ENCODE measurements at places on chromosomes 3 and 15.

DNA sequence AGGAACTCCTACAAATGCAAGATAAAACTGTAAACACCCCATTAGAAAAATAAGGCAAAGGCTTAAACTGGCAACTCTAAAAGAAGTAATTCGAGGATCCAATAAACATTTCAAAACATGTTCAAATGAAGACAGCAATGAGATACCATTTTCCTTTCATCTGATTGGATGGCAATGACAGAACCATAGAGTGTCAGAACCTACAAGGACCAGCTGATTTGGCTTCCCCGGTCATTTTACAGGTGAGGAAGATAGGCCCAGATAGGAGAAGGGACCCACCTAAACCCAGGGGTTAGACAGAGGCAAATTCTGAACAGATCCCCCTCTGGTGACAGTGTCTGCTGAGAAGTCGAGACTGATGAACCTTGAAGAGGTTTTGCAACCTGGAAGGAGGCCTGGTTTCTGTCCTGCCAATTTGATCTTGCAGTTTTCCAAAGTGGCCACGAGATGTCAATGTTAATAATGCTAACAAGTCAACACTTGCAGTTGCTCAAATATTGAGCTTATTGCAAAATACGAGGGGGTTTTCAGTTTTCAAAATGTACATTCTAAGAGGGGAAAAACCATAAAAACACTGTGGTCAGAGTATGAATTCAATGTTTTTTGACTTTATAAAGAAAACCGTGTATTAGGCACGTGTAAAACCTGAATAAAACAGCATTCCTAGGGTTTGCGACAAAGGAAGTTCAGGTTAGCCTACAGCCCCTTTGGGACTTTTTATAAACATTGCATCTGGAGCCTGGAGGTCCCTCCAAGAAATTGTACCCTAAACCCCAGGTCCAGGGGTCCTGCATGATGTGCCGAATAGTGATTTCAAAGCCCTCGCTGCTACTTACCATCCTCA is 21.5 kb downstream of the CFAP161 start:
- peak; percentile 55 for DNase-seq

DNA sequence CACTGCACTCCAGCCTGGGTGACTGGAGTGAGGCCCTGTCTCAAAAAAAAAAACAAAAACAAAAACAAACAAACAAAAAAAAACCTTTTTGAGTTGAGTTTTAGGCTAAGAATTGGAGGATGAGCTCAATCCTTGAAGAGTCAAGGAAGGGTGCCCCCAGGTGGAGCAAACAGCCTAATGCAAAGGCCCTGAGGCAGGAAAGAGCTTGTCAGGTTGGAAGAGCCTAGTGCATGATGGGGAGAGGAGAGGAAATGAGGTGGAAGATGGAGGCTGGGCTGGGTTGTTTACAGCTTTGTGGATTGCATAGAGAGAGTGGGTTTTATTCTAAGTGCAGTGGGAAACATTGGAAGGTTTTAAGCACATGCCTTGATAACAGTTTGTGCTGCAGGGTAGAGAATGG is 2.1 kb upstream of the SNX22 start:
- DNase-seq: no peak

GRCh38 chr3:134232151-134232550 is 18.5 kb downstream of the RYK start:
- no peak for DNase-seq

GRCh38 chr3:119741657-119742590 is 39.1 kb downstream of the CFAP91 start:
- no peak for DNase-seq

DNA sequence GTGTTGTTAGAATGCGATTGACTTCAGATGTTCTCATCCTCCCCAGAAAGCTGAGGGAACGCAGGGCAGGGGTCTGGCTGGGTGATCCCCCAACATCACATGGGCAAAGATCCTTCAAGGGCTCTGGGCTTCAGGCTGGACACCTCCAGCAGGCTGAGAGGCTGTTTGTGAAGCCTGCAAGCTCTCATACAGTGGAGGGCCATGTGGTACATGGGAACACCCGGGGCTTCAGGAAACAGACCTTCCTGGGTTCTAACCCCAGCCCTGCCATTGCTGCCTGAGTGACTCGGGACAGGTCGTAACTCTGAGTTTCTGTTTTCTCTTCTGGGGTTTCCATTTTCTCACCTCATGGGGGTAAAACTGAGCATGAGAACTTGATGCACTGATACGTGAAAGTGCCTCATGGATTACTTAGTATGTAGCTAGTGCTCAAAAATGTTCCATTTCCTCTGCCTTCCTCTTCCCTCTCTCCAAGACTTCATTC is 81.2 kb downstream of the TLE3 start:
- no peak for DNase-seq

DNA sequence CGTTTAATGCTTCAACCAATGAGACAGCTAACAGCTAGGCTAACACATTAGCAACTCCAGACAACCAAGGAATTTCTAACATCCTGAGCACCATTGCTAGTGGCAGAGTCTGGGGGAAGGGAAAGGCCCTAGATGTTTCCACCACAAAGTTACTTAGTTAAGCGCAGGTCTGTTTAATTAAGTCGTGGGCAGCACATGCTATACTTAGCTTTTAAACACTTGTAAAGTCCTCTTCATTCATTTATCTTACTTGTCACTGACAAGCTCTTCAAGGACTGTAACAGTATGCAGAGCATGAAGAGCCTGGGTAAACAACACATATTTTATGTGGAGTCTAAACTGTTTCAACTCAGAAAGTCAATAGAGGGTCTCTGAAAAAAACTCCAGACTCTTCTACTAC is 221.1 kb upstream of the WNT5A start:
- DNase-seq: no peak

GRCh38 chr3:131082871-131083863 is 56.5 kb downstream of the NEK11 start:
- peak; percentile 61 for DNase-seq

Data from hindlimb muscle (tissue), 1 donor.